CD4-positive, alpha-beta T cell treated with Interleukin-1 beta for 1 hour (primary cell): ENCODE measurements at places on chromosomes 1 and 21.
A peak's percentile ranks its signal among the peaks of the same experiment; 100 is the strongest.

- no peak for DNase-seq
Measured at GRCh38 chr21:37253991-37254390, 13.1 kb downstream of the VPS26C start.

DNA sequence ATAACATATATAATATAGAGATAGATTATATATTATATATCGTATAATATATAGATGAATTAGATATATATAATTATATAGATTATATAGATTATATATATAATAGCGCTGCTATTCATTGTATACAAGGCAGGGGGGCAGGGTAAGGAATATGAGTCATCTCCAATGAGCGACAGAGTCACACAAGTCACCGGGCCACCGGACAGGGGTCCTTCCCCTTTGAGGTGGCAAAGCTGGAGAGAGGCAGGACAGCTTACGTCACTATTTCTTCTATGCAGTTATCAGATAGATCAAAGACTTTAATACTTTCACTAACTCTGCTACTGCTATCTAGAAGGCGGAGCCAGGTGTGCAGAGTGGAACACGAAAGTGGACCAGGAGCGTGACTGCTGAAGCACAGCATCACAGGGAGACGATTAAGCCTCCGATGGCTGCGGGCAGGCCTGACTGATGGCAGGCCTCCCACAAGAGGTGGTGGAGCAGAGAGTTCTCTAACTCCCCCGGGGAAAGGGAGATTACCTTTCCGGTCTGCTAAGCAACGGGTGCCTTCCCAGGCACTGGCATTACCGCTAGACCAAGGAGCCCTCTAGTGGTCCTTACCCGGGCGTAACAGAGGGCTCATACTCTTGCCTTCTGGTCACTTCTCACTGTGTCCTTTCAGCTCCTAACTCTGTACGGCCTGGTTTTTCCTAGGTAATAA, 2154.7 kb downstream of the MRPL39 start:
- DNase-seq = no peak

- no peak for DNase-seq
Measured at GRCh38 chr1:49204720-49205119, 428.0 kb upstream of the BEND5 start.

DNA sequence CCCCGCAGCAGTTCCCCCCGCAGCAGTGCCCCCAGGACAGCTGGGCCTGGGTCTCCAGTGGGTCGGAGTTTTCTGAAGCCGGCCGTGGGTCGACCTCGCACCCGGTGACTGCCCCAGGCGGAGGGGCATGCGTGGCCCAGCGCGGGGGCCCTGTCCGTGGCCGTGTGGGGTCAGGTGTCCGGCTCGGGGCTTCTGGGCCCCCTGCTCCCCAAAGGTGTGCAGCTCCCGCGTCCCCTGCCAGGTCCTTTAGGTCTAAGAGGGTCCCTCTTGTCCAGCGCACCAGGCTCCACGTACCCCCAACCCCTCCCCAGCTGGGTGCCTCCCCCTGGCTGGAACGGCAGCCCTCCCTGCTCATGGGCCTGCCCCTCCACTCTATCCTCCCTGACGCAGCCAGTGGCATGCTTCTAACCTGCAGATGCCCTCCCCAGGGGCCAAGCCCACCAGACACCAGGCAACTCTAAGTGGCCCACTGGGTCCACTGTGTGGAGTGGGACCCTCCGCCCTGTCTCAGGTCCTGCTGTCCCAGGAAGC, 5.9 kb upstream of the HES4 start:
- no peak for DNase-seq

DNA sequence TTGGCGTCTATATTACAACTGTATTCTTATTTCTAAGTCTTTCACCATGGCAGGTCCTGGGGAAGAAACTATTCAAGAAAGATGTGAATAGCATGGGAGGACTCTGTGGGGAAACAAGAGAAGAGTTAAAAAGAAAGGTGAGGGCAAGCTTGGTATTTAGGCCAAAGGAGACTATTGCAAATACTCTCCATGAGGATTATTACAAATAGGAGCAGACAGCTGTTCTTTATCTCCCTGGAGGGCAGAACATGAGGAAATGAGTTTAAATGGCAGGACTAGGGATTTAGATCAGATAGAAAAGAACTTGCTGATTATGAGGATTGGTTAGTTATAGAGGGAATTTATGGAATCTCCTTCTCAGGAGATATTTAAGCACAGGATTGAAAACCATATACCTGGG, 186.8 kb downstream of the CDC7 start:
- DNase-seq = no peak

DNA sequence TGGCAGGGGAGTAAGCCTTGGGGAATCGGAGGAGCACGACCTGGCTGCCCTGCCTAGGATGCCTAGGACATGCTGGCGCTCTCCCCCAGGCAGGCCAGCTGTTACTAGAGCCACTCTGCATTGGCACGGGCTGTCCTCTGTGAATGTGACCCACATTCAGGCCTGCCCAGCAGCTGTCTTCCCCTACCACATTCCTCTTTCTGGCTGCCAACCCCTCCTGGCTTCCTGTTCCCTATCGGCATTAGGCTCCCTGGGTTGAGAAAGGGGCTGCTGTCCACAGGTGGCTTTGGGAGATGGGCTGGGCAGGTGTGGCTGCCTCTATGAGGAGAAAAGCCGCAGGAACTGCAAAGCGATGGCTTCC, 2.3 kb upstream of the NFASC start:
- DNase-seq = no peak

DNA sequence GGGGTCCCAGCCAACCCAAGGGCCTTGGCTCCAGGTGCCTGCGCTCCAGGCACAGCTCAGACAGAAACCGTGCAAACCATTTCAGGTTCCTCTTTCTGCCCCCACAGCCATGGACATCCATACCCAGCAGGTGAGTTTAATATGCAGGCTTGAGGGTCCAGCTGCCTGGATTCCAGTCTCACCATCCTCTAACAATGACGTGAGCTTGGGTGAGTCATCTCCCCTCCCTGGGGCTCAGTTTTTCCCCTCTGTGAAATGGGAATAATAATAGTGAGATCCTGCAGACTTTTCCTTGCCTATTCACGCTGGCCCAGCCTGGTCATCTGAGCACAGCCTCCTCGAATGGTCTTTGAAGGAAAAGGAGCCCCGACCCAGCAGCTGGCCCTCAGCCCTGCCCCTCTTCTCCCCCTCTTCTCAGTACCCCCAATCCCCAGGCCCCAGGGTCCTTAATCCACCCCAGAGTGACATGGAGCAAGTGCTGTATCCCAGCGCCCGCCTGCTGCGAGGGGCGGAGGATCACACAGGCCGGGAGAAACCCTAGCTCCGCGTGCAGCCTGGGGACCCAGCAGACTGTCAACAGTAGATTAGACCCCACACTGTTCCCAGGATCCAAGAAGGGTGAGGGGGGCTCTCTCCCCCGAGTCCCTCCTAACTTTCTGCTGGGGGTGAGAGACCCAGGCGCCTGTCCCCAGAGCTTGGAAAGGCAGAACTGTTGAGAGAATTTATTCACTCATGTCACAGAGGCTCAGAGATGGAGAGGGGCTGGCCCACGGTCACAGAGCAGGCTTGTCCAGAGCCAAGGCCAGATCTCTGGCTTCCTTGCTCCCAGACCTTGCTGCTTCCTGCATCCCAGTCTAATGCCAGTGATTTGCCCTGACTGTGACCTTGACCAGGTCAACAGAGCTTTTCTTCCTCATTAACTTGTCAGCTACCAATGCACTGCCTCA, 49.2 kb downstream of the TAS1R2 start:
- no peak for DNase-seq

DNA sequence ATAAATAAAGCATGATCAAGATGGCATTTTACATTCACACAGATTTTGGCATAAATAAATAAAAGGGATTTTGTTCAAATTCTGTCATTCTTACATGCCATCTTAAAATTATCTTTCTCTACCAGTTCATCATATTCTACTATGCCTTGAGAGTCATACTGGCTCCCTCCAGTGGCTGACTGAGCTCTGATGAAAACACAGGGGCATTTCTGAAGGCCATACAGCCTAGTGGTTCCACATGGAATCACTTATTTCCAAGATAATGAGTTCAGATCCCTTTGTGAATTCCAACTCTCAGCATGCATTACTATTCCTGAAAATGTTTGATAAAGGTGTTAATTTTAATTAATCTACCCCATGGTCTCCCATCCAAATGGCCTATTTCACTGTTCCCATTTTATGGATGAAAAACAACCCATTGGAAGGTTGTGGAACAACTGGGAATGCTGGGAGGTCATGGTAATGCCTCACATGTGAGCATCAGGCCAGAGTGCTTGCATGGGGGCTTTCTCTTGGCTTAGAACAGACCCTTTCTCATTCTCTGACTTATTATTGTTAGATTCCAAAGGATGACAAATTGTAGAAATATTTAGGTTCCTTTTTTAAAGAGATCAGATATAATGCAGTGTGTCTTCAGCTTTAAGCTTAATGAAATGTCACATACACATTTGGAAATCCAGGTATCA, 622.4 kb upstream of the PKN2 start:
- peak; percentile 4 for DNase-seq

GRCh38 chr1:182083851-182084486, 22.5 kb upstream of the ZNF648 start:
- no peak for DNase-seq

- no peak for DNase-seq
Measured at GRCh38 chr1:83799594-83799993, 199.3 kb downstream of the TTLL7 start.

GRCh38 chr1:165843304-165843703, 15.9 kb downstream of the UCK2 start:
- no peak for DNase-seq

DNA sequence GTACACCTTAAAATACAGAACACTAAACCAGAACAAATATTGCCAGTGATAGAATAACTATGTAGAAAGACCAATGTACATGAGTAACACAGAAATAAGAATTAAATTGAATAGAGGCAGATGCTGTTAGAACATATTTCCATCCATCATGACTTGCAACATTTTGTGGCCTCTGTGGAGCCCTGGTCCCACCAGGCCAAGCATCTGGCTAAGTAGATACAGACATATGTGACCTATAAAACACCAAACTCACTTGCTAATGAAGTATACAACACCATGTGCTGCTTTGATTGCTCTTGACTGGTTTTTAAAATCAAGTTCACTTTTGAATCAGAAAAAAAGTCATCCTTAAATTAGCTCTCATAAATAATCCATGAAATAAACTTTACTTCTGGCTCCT, 20.5 kb downstream of the SLC19A2 start:
- no peak for DNase-seq

DNA sequence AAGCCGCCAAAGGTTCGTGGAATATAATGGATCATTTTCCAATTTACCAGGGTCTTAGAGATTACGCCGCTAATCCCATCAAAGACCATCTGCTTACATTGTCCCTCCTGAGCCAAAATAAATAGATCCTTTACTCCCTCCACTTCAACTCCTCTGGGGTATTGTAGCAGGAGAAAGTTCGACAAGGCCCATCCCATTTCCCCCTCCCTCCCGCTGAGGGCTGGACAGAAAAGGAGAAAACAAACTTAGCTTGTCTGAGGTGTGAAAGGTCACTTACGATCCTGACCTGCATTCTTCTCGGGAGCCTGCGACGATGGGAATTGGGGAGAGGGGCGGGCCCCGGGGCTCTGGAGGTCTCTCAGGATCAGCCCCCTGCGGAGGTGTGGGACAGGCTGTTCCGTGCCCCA, 60.8 kb downstream of the MEF2D start:
- DNase-seq = no peak

- DNase-seq = no peak
Measured at GRCh38 chr1:17676387-17677060, 78.6 kb upstream of the ACTL8 start.

- DNase-seq = no peak
Measured at GRCh38 chr1:108042610-108043009, 77.6 kb upstream of the VAV3 start.

GRCh38 chr1:42350086-42350485, 15.1 kb upstream of the FOXJ3 start:
- no peak for DNase-seq

DNA sequence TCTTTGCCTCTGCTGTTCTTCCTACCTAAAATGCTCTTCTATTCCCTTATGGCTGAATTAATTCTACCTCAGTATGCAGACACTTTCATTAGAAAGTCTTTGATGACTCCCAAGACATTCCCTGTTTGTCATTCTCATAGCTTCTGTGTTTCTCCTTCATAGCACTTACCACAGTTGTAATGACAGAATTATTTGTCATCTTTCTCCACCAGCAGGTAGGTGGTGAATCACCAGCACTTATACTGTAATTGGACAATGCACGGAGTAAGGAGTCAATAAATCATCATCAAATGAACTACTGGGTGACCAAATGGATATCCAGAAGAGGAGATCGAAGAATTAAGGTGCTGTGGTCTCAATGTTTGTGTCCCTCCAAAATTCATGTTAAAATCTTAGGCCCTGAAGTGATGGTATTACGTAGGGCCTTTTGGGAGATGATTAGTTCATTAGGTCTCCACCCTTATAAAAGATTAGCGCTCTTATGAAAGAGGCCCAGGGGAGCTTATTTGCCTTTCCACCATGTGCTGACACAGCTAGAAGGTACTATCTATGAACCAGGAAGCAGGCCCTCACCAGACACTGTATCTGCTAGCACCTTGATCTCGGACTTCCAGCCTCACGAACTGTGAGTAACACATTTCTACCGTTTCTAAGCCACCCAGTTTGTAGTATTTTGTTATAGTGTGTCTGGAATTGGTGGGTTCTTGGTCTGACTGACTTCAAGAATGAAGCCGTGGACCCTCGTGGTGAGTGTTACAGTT, 2.4 kb upstream of the CCT8 start:
- DNase-seq = no peak

DNA sequence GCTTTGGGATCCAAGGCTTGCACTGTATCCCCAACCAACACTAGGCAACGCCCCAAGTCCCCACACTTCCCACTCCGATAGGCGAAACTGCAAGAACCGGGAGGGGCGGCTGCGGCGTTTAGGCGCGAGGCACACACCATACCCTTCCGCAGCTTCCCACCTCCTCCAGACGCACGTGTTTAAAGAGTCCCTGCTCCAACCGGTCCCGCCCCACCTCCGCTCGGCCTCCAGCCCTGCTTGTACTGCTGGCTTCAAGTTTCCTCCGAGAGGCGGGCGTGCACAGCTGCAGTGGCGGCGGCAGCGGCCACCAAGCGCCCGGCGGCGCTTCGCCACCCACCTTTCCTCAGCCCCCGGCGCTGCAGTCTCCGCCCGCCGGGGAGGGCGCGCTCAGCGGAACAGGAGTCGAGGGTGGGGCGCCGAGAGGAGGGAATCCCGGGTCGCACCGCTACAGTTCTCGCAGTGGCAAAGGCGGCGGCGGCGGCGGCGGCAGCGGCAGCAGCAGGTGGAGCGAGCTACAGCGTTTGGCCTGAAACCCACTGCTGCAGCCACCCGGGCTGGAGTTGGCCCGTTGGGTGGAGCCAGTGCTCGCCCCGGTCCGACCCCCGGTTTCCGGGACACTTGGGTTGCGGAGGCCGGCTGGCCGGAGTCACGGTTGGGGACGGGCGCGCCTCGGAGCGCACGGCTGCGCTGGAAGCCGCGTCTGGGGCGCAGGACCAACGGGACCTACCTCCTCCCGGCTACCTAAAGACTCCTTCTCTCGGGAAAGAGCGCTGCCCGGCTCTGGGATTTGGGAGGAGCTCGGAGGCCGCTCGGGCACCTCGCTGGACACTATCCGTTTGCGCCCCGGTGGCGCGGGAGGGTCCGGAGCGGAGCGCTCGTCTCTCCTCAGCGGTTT, at the start of gene CNIH3:
Gene CNIH3 (plus strand): TSS at position 457 of the 895 bp plus-strand sequence. CDS start 858 bp downstream, outside the sequence.
- DNase-seq = no peak

DNA sequence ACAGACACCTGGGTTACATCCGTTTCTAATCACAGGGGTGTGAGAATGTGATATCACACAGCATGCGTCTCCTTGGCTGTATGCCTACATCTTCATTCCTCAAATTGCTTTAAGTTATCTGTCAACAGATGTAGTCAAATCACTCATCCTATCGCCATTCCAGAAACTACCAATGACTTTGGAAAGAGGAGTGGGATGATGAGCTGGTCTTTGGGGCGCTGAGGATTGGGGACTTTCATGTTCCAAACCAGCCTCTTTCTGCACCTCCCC, 104.8 kb downstream of the NAV1 start:
- no peak for DNase-seq
